ENCODE measurements at places on chromosomes 3 and 15.
A peak's percentile ranks its signal among the peaks of the same experiment; 100 is the strongest.

DNA sequence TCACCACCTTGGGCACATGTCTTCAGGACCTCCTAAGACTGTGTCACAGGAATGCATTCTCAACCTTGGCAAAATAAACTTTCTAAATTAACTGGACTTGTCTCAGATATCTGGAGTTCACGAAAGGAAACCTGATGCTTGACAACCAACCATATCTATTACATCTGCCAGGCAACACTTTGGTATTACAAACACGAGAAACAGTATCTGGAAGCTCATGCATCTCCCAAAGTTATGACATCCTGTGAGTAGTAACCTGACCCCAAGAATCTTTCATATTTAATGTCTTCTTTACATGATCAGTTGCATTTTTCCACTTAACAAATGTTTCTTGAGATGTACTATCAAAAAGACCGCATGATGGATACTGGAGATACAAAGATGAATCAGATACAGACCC, 465.3 kb upstream of the AGTR1 start:
- DNase-seq = no peak

DNA sequence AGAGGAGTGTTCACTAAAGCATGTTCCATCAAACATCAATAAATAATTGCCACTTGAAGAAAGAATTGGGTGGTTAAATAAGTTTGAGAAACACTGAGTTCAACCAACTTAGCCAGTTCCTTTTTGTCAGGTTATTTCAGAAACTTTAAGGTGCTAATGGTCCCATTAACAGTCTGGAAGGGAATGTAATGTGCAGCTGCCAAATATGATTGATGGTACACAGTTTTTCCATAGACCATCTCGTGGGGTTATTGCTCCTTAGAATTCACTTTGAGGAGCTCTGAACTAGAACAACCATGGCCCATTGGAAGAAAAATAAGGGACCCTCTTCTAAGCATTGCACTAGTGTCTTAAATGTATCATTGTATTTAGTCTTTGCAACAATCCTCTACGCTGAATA, 185.8 kb upstream of the NR2F2 start:
- no peak for DNase-seq

GRCh38 chr3:178718995-178719635, 182.9 kb downstream of the KCNMB2 start:
- DNase-seq = no peak

DNA sequence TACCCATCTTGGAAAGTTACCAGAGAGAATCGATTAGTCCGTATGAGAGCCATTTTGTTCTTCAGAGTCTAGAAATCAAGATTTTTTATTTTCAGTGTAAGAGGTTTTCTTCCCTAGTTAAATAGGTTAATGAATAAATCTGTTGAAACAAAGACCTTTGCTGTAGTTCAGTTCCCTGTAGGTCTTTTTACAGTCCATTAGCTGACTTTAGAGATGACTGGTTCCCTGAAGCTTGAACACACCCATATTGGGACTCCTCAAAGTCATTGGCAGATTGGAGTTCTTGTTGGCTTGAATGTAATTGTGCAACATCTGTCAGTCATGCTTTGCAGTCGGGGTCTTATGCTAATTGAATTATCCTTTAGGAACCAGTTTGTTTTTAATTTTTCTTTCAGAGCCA, 45.3 kb downstream of the SEMA6D start:
- no peak for DNase-seq

DNA sequence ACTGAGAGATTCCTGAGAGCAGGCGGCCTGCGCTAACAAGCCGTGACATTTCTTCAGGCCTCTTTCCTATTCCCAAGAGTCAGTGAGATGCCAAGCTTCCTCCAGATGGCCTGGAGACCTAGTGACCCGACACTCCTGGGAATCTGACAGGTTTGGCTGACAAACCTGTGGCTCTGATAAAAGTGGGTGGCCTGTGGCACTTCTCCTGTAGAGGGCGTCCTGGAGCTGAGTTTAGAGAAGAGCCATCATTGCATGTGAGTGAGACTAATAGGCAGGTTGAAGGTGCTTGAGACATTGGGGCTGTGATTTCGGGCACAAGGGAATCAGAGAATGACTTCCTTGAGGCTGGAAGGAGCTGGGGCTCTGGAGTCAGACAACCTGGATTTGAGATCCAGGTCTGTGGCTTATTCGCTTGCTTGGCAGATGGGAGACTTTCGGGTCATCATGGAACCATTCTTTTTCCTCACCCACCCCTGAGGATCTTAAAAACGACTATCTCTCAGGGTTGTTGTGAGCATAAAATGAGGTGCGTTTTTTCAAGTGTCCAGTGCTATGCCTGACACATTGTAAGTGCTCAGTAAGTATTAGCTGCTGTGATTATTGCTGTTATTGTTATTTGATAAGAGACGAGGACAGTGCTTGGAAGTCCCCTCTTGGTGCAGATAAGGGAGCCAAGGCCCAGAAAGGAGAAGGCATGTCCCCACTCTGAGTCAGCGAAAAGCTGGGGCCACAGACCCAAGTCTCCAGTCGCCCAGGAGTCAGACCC, 77.2 kb downstream of the SCN10A start:
- peak; percentile 72 for DNase-seq

GRCh38 chr15:69661446-69661845, 208.8 kb downstream of the RPLP1 start:
- DNase-seq = no peak

- DNase-seq = no peak
Measured at GRCh38 chr15:61075741-61076140, 153.4 kb downstream of the RORA start.

Data from Calu3 (cell line).